Activated CD8-positive, alpha-beta T cell treated with anti-CD3 and anti-CD28 coated beads, Interleukin-2, amount 10 ng/mL, durations not matched to agents 7 days and 5 days (primary cell): ENCODE measurements at places on chromosomes 7 and 10. TPM values are rescaled to one million over a fixed set of nuclear protein-coding genes. Genes with fewer than 3 reads are reported as not detected.

GRCh38 chr10:31739146-31739545 is 189.5 kb downstream of the ARHGAP12 start:
- no peak for DNase-seq

- DNase-seq, result no peak
These were observed at the start of gene SVIL for GRCh38 chr10:29634764-29635625. Gene SVIL, minus strand, starts transcription at chr10:29634971. Its CDS starts 79,913 bp downstream, at chr10:29555058.

GRCh38 chr7:99497766-99498545 is 2.1 kb downstream of the ZNF394 start:
- no peak for DNase-seq

- peak; percentile 47 for DNase-seq
These were observed 9.6 kb upstream of the ZNF487 start for GRCh38 chr10:43427166-43427825.

DNA sequence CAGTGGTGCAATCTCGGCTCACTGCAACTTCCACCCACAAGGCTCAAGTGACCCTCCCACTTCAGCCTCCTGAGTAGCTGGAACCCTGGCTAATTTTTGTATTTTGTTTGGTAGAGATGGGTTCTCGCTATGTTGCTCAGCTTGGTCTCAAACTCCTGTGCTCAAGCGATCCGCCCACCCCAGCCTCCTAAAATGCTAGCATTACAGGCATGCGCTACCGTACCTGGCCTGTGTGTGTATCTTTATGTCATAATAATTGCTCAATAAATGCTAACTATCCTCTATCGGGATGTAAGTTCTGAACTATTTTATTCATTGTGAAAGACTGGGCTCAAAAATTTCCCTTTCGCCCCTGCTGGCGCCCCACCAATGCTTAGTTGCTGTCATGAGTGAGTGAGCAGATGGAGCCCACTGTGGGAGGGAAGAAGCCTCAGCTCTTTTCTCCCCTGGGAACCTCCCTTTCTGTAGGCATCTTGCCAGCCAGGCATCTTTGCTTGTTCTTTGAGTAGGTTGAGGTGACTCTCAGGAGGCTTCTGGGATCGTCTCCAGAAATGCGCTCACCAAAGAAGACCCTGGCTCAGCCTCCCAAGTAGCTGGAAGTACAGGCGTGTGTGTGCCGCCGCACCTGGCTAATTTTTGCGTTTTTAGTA is 38.3 kb downstream of the CAMK1D start:
- DNase-seq, result no peak

SGCE gene
- total RNA-seq, result not detected

JCAD gene
- 0.08 TPM for total RNA-seq

IRF5 gene
- total RNA-seq, result 7.4 TPM

SLC4A2 gene
- total RNA-seq, result 112 TPM

OR6B1 gene
- not detected for total RNA-seq
